ENCODE measurements at places on chromosomes 16 and 17.

GRCh38 chr16:6828690-6829089, 504.0 kb upstream of the RBFOX1 start:
- DNase-seq = no peak

- no peak for DNase-seq
Measured at GRCh38 chr17:79842656-79843473, 3.6 kb upstream of the CBX4 start.

DNA sequence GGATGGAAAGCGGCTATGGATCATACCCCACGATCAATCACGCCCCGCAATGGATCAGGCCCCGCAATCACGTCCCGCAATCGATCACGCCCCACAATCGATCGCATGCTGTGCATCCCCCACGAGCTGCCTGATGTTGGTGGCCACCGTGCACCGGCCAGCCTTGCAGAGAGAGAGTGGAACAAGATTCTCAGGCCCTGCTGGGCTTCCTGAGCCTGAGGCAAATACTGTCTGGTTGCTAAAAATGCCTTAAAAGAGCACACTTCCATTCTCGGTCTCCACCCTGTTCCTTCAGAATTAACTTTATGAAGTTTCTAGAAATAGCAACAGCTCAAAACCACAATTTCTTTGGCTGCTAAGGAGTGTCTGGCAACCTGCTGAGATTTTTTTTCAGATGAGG, 81.5 kb downstream of the VPS53 start:
- DNase-seq = no peak

DNA sequence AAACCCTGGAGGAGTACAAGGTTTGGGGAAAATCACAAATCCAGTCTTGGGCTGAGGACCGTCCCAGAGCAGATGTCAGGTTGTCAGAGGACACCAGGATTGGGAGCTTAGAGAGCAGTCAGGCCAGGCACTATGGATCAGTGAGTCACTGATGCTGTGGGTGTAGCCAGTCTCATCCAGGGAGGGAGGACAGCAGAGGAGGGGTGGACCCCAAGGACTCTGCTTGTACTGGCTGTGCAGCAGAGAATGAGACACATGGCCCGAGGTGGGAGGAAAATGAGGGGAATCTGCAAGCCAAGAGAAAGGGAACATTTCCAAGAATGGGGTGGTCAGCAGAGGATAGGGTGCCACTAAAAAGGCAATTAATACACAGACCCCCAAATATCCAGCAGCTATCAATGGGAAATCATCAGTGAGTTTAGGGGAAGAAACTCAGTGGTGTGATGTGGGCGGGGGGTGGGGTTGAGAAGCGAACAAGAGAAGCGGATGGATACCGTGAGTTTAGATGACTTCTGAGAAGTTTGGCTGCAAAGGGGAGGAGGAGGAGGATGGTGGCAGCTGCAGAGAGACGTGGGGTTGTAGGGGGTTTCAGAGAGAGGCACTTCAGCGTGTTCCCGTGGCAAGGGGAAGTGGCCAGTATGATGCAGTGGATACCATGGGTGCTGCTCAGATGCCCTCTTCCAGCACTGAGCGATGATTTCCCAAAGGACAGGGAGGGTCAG, 43.9 kb downstream of the ARHGAP27 start:
- no peak for DNase-seq
